ENCODE measurements at places on chromosomes 2 and 18. TPM values are rescaled to one million over a fixed set of nuclear protein-coding genes. Genes with fewer than 3 reads are reported as not detected.

The GREB1 gene
- 15.4 TPM for total RNA-seq

The BMP10 gene
- not detected for total RNA-seq

GRCh38 chr2:35931626-35932025, 424.0 kb upstream of the CRIM1 start:
- DNase-seq: no peak

The PSD4 gene
- 10.5 TPM for total RNA-seq

The FEV gene
- not detected for total RNA-seq

The RNF144A gene
- 9.4 TPM for total RNA-seq

DNA sequence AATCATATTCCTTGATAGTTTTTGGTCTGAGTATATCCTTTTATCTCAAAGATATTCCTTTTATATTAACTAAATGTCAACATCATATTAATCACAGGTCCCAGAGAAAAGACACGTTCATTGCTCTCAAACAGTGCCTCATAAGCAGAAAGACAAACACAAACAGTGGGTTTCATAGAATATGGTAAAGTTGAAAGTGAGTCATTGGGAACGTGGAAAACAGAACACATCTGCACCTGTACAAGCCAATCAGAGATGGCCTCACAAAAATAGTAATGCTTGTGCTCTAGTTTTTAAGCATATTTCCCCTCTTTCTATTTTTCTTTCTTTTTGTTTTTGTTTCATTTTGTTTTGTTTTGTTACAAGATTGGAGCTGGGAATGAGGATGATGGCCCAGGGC, 328.4 kb upstream of the MAP2 start:
- DNase-seq: no peak

GRCh38 chr18:36446059-36446458, 148.5 kb downstream of the FHOD3 start:
- DNase-seq: no peak
